MCF 10A (cell line): ENCODE measurements at places on chromosomes 7 and 10. TPM values are rescaled to one million over a fixed set of nuclear protein-coding genes. Genes with fewer than 3 reads are reported as not detected.

DNA sequence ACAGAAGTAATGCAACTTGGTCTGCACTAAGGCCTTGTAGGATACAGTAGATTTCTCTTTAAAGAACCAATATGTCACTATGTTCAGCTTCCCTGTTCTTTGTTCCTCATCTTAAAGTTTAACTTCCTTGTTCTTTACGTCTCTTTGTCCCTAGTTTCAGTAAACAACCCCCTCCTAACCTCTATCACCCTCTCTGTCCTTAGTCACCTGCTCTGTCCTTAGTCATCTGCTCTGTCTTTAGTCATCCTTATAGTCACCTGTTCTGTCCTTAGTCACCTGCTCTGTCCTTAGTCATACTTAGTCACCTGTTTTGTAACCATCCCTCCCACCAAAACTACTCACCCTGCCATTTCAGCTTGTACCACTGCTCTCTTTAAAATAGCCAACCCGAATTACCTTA lies 144.6 kb upstream of the TMEM106B start:
- peak; percentile 33 for DNase-seq
- H3K36me3 ChIP-seq = no peaks in the 10 kb centered on the region
- no peak overlapping the region for H3K4me3 ChIP-seq
- H3K27ac ChIP-seq = no peak overlapping the region
- peaks cover 12% of the 10 kb centered on the region for H3K4me1 ChIP-seq

Gene INMT
- total RNA-seq = not detected in 2 replicates

GRCh38 chr10:63719226-63719856 lies 198.1 kb downstream of the REEP3 start:
- H3K27me3 ChIP-seq = no peaks in the 10 kb centered on the region
- no peak overlapping the region for H3K27ac ChIP-seq
- H3K4me1 ChIP-seq = no peaks in the 10 kb centered on the region
- no peak for DNase-seq
- no peaks in the 10 kb centered on the region for H3K36me3 ChIP-seq

DNA sequence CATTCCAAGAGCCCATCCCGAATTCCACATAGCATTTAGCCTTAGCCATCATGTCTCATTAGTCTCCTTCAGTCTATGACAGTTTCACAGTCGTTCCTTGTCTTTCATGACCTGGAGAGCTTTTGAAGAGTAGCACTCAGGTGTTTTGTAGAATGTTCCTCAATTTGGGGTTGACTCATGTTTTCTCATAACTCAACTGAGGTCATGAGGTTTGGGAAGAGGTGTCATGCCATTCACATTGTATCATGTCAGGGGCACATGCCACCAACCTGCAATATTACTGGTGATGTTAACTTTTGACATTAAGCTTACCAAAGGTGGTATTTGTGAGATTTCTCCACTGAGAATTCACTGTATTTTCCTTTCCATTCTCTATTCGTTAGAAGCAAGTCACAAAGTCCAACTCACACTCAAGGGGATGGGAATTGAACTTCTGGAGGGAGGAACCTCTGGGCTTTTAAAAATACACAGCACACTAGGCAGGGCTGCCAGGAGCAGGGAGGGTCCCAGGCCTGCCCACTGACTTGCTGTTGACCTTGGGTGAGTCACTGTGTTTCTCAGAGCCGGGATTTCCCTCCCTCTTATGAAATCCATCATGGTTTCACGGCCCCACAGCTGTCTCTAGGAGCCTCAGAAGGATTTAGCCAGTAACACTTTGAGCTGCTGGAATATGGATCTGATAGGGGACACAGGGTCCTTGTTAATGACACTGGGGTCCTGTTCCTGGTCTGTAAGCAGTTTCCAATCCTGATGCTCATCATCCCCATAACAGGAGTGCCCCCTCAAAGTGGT lies 74.4 kb upstream of the TCF7L2 start:
- no peak overlapping the region for H3K27ac ChIP-seq
- H3K4me3 ChIP-seq = no peak overlapping the region
- DNase-seq = peak; percentile 84
- no peaks in the 10 kb centered on the region for H3K27me3 ChIP-seq
- H3K4me1 ChIP-seq = peaks cover 9% of the 10 kb centered on the region

- H3K27me3 ChIP-seq = no peaks in the 10 kb centered on the region
- no peak for DNase-seq
- peaks cover 12% of the 10 kb centered on the region for H3K36me3 ChIP-seq
- no peak overlapping the region for H3K4me3 ChIP-seq
- H3K4me1 ChIP-seq = peaks cover 26% of the 10 kb centered on the region
Measured at GRCh38 chr10:102310361-102311024, 65.2 kb downstream of the GBF1 start.

DNA sequence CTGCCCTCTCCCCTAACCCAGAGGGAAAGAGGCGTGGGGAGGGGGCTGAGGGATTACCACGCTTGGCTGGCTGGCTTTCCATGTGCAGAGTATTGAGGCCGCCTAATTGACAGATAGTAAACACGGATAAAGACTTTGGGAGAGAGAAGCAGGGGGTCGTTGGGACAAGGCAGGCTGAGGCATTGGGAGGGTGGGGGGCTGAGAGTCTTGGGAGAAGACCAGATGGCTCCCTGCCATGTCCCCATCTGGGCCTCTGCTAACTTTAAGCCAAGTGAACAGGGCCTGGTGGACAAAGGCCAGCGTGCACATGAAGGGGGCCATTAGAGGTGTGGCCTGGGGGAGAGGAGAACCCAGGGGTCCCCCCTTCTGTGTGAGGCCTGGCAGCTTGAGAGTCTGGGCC lies 55.4 kb upstream of the MXI1 start:
- H3K4me1 ChIP-seq = peaks cover 7% of the 10 kb centered on the region
- no peak overlapping the region for H3K27ac ChIP-seq
- DNase-seq = no peak
- no peaks in the 10 kb centered on the region for H3K27me3 ChIP-seq
- no peaks in the 10 kb centered on the region for H3K36me3 ChIP-seq
- no peak overlapping the region for H3K4me3 ChIP-seq

GRCh38 chr7:117036836-117037235 lies 83.5 kb downstream of the ST7 start:
- H3K4me3 ChIP-seq = no peak overlapping the region
- no peak for DNase-seq
- H3K27ac ChIP-seq = no peak overlapping the region
- no peaks in the 10 kb centered on the region for H3K27me3 ChIP-seq
- no peaks in the 10 kb centered on the region for H3K36me3 ChIP-seq

DNA sequence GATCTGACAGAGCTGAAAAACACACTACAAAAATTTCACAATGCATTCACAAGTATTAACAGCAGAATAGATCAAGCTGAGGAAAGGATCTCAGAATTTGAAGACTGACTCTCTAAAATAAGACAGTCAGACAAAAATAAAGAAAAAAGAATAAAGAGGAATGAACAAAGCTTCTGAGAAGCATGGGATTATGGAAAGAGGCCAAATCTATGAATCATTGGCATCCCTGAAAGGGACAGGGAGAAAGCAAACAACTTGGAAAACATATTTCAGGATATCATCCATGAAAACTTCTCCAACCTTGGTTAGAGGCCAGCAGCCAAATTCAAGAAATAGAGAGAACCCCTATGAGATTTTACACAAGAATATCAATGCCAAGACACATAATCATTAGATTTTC lies 804.8 kb upstream of the IGFBP3 start:
- H3K4me3 ChIP-seq = no peak overlapping the region
- H3K27ac ChIP-seq = peak overlapping the region; percentile 73
- peaks cover 15% of the 10 kb centered on the region for H3K4me1 ChIP-seq
- no peaks in the 10 kb centered on the region for H3K27me3 ChIP-seq
- H3K36me3 ChIP-seq = no peaks in the 10 kb centered on the region
- peak; percentile 63 for DNase-seq

Gene PSD
- 0.66 and 0.75 TPM in 2 replicates for total RNA-seq

Gene HABP2
- total RNA-seq = not detected in 2 replicates

DNA sequence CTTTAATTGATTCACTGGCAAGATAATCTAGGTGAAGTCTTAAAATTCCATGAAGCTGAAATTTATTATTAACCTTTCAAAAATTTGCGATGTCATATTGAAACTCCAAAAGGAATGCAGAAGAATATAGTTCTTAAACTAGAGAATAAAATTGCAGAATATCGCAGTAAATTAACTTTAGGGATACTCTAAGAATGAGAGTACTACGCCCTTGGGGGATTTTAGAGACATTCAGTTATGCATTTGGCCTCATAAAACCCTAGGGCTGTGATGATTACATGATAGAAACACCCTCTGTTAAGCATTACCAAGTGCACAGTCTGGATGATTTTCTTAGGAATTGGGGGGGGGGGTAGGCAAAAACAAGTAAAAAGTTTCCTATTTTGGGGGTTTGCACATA lies 3.7 kb downstream of the WNT2 start:
- peaks cover 45% of the 10 kb centered on the region for H3K27me3 ChIP-seq
- no peak for DNase-seq
- H3K27ac ChIP-seq = no peak overlapping the region

GRCh38 chr7:24707988-24708615 lies 49.2 kb downstream of the GSDME start:
- no peak overlapping the region for H3K27ac ChIP-seq
- no peak overlapping the region for H3K4me3 ChIP-seq
- H3K27me3 ChIP-seq = no peaks in the 10 kb centered on the region
- H3K36me3 ChIP-seq = peaks cover 55% of the 10 kb centered on the region

GRCh38 chr10:64508029-64508661 lies 986.9 kb downstream of the REEP3 start:
- H3K36me3 ChIP-seq = no peaks in the 10 kb centered on the region
- no peaks in the 10 kb centered on the region for H3K27me3 ChIP-seq
- H3K4me1 ChIP-seq = peaks cover 4% of the 10 kb centered on the region
- no peak overlapping the region for H3K27ac ChIP-seq
- no peak overlapping the region for H3K4me3 ChIP-seq

DNA sequence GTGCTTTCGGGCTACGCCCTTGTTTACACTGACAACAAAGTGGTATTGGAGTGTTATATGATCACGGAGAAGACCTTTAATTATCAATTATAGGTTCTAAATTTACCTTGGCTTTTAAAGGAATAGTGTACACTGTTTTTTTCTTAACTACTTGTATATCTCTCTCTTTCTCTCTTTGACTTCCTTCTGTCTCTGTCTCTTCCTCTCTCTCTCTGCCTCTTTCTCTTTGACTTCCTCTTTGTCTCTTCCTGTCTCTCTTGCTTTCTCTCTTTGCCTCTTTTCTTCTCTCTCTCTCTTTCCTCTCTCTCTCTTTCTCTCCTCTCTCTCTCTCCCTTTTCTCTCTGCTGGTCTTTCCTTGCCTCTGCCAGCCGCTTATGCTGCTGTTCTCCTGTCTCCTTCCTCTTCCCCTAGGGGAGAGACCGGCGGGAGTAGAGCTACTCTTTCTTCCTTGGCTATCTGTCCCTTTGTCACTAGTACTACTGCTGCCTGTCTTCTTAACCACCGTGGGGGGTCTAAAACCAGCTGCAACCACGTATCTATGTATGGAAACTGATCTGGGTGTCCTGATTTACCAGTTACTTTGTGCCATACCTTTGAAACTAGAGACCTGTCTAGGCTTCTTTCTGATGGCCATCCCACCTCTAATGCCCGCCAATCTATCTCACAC lies 36.9 kb upstream of the GSDME start:
- H3K27ac ChIP-seq = peak overlapping the region; percentile 59
- H3K36me3 ChIP-seq = peaks cover 35% of the 10 kb centered on the region
- H3K4me1 ChIP-seq = peaks cover 3% of the 10 kb centered on the region
- H3K4me3 ChIP-seq = no peak overlapping the region

- no peak for DNase-seq
- H3K27ac ChIP-seq = no peak overlapping the region
- H3K36me3 ChIP-seq = no peaks in the 10 kb centered on the region
- H3K4me3 ChIP-seq = no peak overlapping the region
Measured at GRCh38 chr7:24531255-24531654, 42.0 kb upstream of the PALS2 start.

DNA sequence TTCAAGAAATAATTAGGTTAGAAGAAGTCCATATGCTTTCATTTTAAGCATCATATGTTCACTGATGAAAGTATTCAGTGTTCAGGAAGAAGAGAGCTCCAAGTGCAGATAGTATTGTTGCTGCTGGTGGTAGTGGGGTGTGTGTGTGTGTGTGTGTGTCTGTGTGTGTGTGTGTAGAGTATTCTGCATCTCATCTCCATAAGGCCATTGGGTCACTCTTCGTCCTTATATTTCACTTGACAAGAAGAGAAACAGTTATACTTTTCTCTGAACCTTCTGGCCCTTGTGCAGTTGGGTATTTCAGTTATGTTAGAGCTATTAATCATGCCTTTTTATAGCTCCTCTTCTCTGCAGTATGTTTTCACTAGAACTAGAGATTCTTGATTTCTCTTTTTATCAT lies 26.2 kb downstream of the ADAM22 start:
- H3K4me3 ChIP-seq = no peak overlapping the region
- no peak for DNase-seq

Gene ASIC3
- 3.9 and 8.8 TPM in 2 replicates for total RNA-seq

GRCh38 chr7:99124751-99125504 lies 19.0 kb downstream of the SMURF1 start:
- H3K27me3 ChIP-seq = no peaks in the 10 kb centered on the region
- no peak overlapping the region for H3K4me3 ChIP-seq
- H3K36me3 ChIP-seq = no peaks in the 10 kb centered on the region
- peaks cover 45% of the 10 kb centered on the region for H3K4me1 ChIP-seq
- no peak for DNase-seq

- no peaks in the 10 kb centered on the region for H3K36me3 ChIP-seq
- no peak overlapping the region for H3K27ac ChIP-seq
- no peaks in the 10 kb centered on the region for H3K4me1 ChIP-seq
- H3K27me3 ChIP-seq = no peaks in the 10 kb centered on the region
Measured at GRCh38 chr10:21150166-21150565, 253.1 kb upstream of the NEBL start.

Gene DYDC2
- not detected in 2 replicates for total RNA-seq

- peaks cover 4% of the 10 kb centered on the region for H3K36me3 ChIP-seq
- H3K27ac ChIP-seq = no peak overlapping the region
- H3K27me3 ChIP-seq = no peaks in the 10 kb centered on the region
Measured at GRCh38 chr10:22454634-22455033, 109.3 kb downstream of the SPAG6 start.

DNA sequence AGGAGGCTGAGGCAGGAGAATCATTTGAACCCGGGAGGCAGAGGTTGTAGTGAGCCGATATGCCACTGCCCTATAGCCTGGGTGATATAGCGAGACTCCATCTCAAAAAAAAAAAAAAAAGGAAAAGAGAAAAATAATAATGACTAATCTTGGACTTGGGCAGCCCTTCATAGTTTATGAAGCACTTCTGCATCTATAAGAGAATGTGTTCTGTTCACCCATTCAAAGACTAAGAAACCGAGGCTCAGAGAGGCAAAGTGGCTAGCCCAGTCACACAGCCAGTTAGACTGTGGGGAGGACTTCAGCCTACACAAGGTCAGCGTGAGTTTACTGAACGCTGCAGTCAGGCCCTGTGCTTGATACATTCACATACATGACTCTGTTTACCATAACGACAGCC lies 46.9 kb downstream of the UNC5B start:
- peaks cover 49% of the 10 kb centered on the region for H3K4me1 ChIP-seq
- H3K36me3 ChIP-seq = no peaks in the 10 kb centered on the region
- H3K27ac ChIP-seq = peak overlapping the region; percentile 90
- H3K27me3 ChIP-seq = no peaks in the 10 kb centered on the region

GRCh38 chr7:93046641-93047040 lies 71.1 kb downstream of the SAMD9 start:
- H3K27me3 ChIP-seq = no peaks in the 10 kb centered on the region
- H3K4me1 ChIP-seq = peaks cover 19% of the 10 kb centered on the region
- DNase-seq = no peak
- H3K27ac ChIP-seq = no peak overlapping the region
- H3K36me3 ChIP-seq = no peaks in the 10 kb centered on the region
- H3K4me3 ChIP-seq = no peak overlapping the region

Gene SHTN1
- 39.2 and 49.5 TPM in 2 replicates for total RNA-seq

- H3K4me1 ChIP-seq = no peaks in the 10 kb centered on the region
- no peak overlapping the region for H3K4me3 ChIP-seq
- no peak overlapping the region for H3K27ac ChIP-seq
- no peaks in the 10 kb centered on the region for H3K36me3 ChIP-seq
- DNase-seq = no peak
- no peaks in the 10 kb centered on the region for H3K27me3 ChIP-seq
Measured at GRCh38 chr7:32289651-32290414, 200.3 kb downstream of the LSM5 start.
